GM12891 (cell line): ENCODE measurements at places on chromosomes 4 and X.

GRCh38 chr4:10629394-10629793 is 55.2 kb downstream of the CLNK start:
- DNase-seq: no peak

DNA sequence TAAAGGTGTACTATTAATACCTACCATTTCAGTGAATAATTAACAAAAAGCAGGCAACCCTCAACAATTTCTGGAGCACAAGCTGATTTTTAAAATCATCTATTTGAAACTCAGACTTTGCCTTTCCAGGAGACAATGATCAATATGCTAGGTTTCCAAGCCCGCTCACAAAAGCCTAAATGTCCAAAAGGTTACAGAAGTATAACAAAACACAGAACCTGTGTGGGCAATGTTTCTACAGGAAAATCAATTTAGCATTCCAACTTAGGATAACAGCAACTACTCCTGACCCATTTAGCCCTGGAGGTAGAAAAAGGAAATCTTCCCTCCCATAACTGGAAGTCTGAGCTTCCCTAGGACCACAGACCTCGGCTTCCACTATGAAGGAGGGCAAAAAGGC is 3.9 kb downstream of the TAB3 start:
- no peak for DNase-seq

DNA sequence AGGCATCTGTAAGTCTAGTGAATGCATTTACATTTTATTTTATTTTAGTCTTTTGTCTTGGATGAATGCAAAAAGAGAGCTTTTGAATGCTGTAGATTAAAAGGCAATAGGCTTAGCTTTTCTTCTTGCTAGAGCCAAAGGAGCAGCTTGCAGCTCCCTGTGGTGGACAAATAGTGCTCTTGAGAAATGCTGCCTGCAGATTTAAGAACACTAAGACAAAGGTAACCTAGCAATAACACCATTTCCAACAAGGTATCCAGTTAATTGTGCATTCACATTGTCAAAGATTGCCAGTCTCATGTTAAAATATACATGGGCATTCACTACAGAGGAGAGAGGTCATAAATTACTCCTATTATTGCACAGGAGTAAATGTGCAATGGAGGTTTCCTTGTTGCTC is 859.2 kb upstream of the PRKX start:
- no peak for DNase-seq

- no peak for DNase-seq
Observed at GRCh38 chr4:7180938-7181337, 11.4 kb upstream of the SORCS2 start.

- DNase-seq: no peak
Observed at GRCh38 chr4:156255230-156256007, 301.8 kb upstream of the CTSO start.

DNA sequence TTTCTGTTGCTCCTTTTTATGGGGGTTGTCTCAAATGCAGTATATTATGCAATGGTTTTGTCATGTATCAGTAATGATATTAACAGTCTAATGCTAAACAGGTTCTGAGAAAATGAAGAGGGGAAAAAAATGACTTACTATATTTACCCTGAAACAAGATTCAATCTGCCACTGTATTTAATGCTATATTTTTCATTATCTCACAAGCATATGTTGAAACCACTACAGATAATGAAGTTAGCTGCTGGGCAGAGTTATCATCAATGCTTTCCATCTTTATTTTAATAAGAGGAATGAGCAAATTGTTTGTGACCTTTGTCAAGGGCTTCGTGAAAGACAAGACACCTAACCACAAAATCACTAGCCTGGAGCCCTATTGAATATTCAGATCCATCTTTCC is 32.6 kb upstream of the NAA11 start:
- no peak for DNase-seq

- DNase-seq: no peak
Observed at GRCh38 chr4:15805583-15806517, 27.7 kb downstream of the CD38 start.
